NCI-H2107 (cell line): ENCODE measurements at places on chromosomes 7 and 10.

- no peak for DNase-seq
Measured at GRCh38 chr7:150959739-150960734, 18.1 kb downstream of the KCNH2 start.

GRCh38 chr10:6490614-6491013 lies 89.5 kb downstream of the PRKCQ start:
- DNase-seq: no peak

GRCh38 chr10:101613646-101614045 lies 25.5 kb downstream of the DPCD start:
- no peak for DNase-seq

DNA sequence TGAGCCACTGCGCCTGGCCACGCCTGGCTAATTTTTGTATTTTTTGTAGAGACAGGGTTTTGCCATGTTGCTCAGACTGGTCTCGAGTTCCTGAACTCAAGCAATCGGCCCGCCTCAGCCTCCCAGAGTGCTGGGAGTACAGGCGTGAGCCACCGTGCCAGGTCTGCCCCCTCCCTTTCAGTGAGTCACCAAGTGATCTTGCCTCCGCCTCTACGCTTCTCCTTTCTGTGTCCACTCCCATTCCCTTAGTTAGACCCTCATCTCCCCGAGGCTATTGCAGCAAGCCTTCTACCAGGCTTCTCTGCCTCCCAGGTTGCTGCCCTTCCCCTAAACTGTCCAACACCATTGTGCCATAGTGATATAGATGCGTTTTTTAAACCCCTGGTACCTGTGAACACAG lies 32.9 kb downstream of the CDC123 start:
- no peak for DNase-seq

- DNase-seq: no peak
Measured at GRCh38 chr10:20953120-20953519, 56.0 kb upstream of the NEBL start.

DNA sequence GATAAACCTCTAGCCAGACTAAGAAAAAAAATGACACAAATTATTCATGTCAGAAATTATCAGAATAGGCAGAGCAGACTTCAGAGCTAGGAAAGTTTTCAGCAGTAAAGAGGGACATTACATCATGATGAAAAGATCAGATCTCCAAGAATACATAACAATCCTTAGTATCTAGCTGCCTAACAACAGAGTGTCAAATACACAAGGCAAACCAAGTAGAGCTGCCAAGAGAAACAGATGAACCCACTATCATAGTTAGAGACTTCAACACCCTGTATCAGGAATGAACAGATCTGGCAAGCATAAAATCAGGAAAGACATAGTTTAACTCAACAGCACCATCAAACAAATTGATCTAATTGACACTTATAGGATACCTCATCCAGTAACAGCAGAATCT lies 92.3 kb downstream of the NKX6-2 start:
- DNase-seq: no peak

- no peak for DNase-seq
Measured at GRCh38 chr10:33498391-33498891, 164.0 kb upstream of the NRP1 start.

DNA sequence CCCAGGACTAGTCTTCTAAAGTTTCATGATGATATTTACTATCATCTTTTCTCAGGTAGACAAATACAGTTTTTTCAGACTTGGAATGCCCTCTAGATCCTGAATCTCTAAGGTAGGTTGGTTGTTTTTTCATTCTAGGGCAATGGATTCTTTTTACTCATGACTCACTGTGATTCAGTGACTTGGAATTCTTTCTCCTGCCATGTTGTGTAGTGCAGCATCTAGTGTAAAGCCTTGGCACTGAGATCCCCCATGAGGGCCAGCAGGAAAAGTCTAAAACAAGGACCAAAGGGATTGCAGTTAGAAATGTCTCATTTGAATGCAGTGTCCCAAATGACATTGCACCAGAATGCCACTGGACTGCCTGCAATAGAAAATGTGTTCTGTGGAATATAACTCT lies 430.4 kb downstream of the NEBL start:
- DNase-seq: no peak

DNA sequence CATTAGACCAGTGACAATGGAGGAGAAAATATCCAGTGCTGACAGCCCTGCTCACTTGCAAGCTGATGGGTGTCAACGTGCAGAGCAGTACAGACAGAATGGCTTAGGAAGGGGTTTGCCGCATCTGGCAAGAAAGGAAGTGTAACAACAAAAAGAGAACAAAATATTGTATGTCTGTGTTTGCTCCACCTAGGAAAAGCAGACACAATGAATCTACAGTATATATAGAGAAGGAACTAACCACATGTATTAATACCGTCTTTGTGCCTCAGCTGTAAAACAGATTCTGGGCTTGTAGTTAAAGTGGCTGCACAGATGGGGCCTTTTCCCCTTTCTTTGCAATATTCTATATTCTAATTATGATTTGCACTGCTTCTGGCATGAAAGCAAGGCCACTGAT lies 281.1 kb upstream of the MEOX2 start:
- no peak for DNase-seq

DNA sequence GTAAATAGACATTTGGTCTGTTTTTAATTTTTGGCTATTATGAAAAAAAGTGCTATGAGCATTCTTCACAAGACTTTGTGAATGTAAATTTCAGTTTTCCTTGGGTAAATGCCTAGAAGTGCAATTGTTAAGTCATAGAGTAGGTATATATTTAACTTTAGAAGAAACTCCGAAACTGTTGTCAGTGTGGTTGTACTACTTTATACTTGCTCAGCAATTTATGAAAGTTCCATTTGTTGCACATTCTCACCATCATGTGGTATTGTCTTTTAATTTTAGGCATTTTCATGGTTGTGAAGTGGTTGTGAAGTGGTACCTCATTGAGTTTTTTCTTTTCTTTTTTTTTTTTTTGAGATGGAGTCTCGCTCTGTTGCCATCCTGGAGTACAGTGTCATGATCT lies 60.0 kb downstream of the TYW1 start:
- no peak for DNase-seq

DNA sequence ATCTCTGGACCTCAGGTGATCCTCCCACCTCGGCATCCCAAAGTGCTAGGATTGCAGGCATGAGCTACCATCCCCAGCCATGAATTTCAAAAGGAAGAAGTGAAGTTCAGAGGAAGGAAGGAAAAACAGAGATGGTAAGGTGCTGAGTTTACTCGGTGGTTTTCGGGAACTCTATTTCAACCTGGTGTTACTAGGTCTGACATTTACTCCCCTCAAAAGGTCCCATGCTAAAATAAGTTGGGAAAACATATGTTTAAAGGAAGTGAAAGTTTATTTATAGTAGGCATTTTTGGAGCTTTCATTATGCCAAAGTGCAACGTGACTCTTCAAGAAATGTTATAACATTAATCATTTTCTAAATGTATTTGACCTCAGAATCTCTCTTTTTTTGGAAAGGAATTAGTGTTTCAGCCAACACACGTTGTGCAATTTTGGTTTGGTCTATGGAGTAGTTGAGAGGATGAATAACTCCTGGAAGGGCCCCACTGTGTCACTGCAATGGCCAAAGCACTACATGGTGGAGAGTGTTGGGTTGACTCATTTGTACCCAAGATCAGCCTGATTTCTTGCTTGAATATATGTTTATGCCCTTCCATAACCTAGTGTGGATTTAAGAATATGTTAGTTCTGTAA lies 114.7 kb upstream of the FAM171A1 start:
- no peak for DNase-seq

DNA sequence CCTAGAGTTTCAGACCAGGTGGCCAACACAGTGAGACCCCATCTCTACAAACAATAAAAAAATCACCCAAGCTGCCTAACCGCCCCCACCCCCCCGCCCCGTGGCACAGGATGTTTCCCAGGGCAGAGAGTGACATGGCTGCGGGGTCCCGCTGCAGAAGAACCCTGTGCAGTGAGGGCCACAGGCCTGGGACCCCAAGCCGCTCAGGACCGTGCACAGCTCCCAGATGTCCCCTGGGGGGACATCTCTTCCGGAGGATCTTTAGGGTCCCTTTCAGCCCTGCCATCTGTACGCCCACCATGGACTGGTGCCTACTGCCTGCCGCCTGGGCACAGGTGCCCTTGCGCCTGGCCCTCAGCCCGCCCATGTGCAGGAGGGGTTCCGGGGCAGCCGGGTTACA lies 373.6 kb downstream of the DNAJB6 start:
- DNase-seq: no peak

- DNase-seq: no peak
Measured at GRCh38 chr10:125641398-125641797, 41.6 kb downstream of the TEX36 start.

- no peak for DNase-seq
Measured at GRCh38 chr10:110524179-110524858, 26.6 kb downstream of the DUSP5 start.

DNA sequence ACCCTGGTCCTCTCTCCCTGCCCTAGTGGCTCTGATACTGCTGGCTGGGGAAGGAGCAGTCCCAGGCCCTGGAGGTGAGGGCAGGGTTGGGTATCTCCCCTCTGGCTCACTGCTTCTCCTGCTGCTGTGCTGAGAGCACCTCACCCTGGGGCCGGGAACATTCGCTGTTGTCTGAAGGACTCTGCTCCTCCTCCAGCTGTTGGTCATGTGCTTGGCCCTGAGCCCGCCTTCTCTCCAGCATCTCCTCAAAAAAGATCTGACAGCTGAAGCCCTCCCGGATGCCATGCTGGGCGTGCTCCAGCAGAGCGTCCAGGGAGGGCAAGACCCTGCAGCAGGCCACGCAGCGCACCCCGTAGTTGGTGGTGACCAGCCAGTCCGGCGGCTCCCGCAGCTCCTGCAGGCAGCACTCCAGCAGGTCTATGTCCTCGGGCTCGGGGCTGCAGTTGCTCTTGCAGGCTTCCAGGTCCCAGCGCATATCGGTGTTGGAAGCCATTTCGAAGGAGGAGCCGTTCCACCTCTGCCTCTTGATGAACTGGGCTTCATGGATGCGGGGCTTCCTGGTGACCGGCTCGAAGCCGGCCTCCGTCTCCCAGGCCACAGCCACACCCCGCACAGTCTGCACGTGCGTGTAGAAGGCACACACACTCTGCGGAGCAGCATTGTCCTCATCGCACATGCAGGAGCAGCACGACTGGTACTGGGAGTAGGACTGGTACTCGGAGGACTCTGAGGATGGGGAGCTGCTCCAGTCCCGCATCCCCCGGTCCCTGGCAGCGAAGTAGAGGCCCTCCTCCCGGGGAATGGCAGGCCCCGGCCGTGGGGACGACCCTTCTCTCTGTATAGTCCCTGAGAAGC lies 2.1 kb downstream of the FAM170B start:
- no peak for DNase-seq

GRCh38 chr7:72709909-72710308 lies 118.1 kb downstream of the TYW1B start:
- no peak for DNase-seq

DNA sequence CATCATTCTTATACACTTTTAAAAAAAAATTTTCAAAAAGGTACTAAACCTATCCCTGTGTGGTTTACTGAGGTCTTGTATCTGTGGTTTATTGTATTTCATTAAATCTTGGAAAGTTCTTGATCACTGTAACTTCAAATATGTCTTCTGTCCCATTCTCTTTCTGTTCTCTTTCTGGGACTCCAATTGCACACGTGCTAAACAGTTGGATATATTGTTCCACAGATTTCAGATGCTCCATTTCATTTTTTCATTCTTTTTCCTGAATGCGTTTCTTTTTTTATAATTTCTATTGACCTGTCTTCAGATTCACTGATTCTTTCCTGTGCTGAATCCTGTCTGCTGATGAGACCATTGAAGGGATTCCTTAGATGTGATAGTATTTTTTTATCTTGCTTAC lies 4.6 kb upstream of the KLF6 start:
- DNase-seq: no peak

- no peak for DNase-seq
Measured at GRCh38 chr10:127736915-127737562, at the start of gene FOXI2. FOXI2 (plus strand) TSS chr10:127737185; CDS start chr10:127737274, 89 bp downstream.

DNA sequence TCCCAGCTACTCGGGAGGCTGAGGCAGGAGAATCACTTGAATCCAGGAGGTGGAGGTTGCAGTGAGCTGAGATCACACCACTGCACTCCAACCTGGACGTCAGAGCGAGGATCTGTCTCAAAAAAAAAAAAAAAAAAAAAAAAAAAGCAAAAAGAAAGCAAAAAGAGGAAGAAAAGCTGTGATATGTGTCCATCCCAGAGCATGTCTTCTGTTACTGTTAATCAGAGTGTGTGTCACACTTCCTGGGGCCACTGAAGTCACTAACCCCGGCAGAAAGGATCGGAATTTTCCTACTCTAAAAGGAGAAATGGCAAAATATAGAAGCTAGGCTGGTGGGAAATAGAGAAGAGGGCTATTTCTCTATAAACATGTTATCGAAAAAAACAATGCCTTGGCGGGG lies 11.9 kb downstream of the PIK3AP1 start:
- DNase-seq: no peak

- no peak for DNase-seq
Measured at GRCh38 chr10:117652228-117653169, 110.0 kb downstream of the EMX2 start.

GRCh38 chr10:81957976-81958375 lies 83.0 kb downstream of the NRG3 start:
- no peak for DNase-seq

- DNase-seq: no peak
Measured at GRCh38 chr10:78599122-78599853, 469.5 kb upstream of the ZMIZ1 start.

- no peak for DNase-seq
Measured at GRCh38 chr7:158080899-158081445, 506.7 kb downstream of the PTPRN2 start.

- no peak for DNase-seq
Measured at GRCh38 chr7:115844857-115845256, 185.7 kb downstream of the TFEC start.

GRCh38 chr10:31867646-31868045 lies 61.0 kb downstream of the ARHGAP12 start:
- DNase-seq: no peak

- DNase-seq: no peak
Measured at GRCh38 chr10:12701696-12702095, 299.8 kb downstream of the CCDC3 start.

GRCh38 chr10:133060022-133060421 lies 27.7 kb upstream of the ADGRA1 start:
- DNase-seq: no peak

- DNase-seq: no peak
Measured at GRCh38 chr10:46272863-46273415, 13.9 kb upstream of the ANTXRL start.

GRCh38 chr7:22577470-22578001 lies 77.5 kb upstream of the STEAP1B start:
- DNase-seq: no peak

DNA sequence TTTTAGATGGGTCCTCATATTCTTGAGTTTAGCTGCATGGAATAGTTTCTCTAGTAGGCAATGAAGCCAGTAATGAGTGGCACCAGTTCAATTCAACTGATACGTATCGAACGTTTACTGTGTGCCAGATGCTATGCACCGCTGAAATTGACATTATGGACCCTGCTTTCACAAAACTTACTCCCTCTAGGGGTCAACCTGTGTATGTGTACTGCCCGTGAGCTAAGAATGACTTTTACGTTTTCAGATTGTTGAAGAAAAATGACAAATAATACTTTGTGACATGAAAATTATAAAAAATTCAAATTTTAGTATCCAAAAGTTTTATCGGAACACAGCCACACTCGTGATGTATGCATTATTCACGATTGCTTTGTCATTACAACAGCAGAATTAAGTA lies 95.5 kb downstream of the ZMYND11 start:
- no peak for DNase-seq
